Glutamatergic neuron (in vitro differentiated cells): ENCODE measurements at places on chromosomes 6 and 20.

DNA sequence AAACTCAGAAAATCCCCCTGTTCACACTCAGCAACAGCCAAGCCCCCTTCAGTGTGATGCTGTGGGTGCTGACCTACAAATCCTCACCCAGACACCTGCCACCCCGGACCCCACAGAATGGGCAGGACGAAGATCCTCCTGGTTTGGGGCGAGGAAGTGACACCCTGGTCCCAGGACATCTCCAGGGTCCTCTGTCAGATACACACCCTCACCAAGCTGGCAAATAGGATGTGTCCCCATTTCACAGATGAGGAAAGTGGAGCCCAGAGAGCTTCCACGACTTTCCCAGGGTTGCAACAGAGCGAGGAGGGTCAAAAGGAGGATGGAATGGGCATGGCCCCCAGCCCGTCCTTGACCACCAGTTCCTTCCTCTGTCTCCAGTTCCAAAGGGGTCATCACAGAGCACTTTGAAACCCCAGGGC is 92.0 kb upstream of the AFDN start:
- DNase-seq = no peak

GRCh38 chr6:129920103-129920798 is 59.1 kb upstream of the TMEM244 start:
- no peak for DNase-seq

GRCh38 chr6:2866171-2866846 is 24.6 kb upstream of the SERPINB1 start:
- no peak for DNase-seq

DNA sequence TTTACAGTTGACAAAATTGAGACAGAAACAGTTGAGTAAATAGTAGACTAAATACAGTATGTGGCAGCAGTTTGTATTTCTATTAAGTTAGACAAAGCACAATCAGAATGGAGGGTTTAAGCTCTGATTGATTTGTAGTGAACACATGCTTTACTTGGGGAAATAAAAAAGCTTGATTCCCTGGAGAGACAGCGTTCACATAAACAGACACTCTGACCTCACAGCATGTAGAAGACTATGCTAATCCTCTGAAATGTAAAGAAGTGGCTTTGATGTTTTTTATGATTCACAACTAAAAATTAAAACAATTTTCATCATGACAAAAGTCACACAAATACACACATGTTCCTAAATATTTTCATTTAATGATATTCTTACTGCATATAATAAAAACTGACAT is 126.9 kb upstream of the FAM83B start:
- DNase-seq = no peak

DNA sequence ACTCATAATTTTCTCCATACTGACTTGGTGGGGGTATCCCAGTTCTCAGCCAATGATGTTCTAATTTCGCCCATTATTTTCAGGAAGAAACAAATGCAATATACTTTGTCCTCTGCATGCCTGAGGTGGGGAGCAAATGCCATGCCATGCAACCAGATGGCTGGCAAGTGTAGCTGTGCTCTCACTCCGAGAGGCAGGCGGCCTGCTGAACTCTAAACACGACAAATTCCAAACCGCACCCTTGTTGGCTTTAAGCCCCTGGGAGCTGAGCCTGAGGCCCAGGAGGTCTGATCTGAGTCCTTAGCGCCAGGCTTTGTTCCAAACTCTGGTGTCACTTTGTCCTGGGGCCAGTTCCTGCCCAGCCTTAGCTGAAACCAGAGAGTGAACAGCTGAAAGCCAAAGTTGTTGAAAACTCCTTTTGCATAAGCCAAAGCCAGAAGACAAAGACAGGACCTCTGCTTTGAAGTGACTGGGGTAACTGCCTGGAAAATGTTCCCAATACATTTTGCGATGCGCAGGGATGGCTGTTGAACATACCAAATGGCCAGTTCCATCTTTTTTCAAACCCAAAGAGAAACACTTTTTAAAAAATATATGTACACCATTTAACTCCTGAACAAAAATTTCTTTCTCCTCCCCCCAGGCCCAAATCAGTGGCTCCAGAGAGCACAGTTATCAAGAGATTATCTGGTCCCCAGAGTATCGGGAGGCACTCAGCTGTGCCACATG is 46.2 kb downstream of the TTI1 start:
- DNase-seq = no peak

GRCh38 chr6:35782424-35782823 is 1.6 kb downstream of the CLPSL1 start:
- DNase-seq = no peak

DNA sequence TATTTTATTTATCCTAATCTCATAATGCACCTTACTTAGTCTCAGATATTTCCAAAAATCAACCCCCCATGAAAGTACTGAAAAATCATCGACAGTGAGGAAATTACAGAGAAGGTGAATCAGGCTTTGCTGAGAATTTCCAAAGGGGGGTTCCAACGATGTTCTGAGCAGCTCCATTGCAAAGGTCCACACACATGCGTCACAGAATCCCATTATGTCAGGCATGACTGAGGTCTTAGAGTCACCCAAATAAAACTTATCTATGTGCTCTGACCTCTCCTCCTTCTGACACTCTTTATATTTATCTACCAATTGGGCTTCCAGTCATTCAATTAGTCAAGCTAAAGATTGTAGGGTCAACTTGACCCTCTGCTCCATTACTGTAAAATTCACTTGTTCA is 12.7 kb upstream of the LRRN4 start:
- no peak for DNase-seq

GRCh38 chr20:21090111-21090618 is 16.0 kb downstream of the LINC00237 start:
- no peak for DNase-seq

DNA sequence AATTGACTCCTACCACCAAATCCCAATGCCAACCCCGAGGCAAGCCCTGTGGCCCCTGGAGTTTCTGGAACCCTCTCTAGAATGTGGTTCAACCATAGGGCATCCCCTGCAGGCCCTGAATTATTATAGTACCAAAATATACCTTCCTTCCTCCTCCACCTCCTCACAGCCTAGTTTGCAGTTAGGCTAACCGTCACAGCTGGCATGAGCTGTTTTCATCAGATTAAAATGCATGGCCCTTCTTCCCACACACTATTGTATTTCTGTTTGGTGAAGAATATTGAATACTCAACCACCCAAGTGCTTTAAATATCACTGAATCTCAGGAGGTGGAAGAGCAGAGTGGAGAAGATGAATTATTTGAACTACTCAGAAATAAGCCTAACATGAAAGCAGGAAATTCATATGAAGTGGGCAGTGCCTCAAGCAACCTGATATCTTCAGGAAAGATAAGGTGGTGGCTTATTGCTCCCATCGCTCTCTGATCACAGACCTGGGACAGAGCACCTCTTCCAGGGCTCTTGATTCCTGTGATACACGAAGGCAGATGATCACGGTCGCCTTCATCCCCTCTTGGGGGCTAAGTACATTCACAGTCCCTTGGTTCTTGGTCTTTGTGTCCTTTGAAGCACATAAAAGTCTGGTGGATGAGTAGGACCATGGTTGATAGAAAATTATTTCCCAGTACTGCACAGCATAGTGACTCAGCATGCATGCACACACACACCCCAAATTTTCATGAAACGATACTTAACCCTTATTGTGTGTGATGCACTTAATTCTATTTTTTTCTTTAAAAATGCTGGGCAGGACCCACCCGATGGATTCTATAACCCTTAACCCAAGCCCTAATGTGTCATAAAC is 90.9 kb downstream of the PSMG4 start:
- DNase-seq = no peak

DNA sequence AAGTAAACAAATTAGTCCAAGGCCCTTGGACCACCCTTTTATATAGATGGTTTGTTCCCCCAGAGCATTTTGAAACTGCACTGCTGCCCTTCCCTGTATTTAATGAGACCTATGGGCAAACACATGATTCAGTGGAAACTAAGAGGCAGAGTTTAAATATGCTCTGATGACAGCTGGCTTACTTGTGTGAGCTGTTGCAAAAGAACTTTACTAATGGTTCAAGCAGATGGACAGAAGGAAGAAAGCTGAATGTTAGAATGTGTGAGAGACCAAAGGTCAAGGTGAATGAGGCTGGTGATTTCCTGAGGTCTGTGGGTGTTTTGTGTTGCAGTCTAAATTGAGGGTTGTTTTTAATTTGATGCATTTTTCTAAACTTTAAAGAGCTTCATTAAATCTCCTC is 123.0 kb upstream of the CEP162 start:
- DNase-seq = no peak

DNA sequence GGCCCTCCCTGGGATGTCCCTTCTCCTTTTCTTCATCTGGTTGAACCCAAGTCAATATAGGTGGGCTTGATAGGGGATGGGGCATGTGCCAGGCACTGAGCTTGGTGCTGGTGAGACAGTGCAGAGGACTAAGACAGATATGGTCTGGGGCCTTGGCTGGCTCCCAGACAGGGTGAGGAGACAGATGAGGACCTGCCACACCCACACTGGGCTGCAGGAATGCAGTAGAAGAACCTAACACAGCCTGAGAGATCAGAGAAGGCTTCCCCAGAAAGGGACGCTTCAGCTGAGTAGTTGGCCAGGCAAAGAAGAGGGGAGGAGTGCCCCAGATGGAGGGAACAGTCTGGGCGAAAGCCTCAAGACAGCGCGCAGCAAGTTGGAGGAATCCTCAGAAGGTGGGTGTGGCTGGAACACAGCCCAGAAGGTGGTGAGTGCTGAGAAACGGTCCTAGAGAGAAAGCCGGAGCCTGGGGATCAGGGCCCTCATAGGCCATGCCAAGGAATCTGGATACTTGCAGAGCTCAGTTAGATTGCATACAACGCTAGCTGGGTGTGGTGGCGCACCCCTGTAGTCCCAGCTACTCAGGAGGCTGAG is 26.4 kb downstream of the CD40 start:
- DNase-seq = no peak

- no peak for DNase-seq
Measured at GRCh38 chr6:113642714-113643406, 214.3 kb upstream of the MARCKS start.

- DNase-seq = no peak
Measured at GRCh38 chr6:33271117-33271467, 584 bp downstream of the VPS52 start.

DNA sequence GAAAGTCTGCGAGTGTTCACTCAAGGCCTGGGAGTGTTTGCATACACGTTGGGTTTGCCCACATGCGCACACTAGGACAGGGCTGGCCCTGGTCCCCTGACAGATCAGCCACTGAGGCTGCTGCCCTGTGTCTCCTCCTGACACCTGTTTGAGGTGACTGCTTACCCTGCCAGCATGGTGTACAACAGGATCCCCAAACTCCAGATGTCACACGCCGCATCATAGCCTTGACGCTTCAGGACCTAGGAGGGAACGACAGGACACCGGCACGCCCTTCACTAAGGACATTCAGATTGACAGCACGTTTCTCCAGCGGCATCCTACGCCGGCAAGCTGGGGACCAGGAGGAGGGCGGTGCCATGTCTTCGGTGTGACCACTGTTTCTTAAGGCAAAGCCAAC is 37.0 kb upstream of the MPC1 start:
- no peak for DNase-seq

DNA sequence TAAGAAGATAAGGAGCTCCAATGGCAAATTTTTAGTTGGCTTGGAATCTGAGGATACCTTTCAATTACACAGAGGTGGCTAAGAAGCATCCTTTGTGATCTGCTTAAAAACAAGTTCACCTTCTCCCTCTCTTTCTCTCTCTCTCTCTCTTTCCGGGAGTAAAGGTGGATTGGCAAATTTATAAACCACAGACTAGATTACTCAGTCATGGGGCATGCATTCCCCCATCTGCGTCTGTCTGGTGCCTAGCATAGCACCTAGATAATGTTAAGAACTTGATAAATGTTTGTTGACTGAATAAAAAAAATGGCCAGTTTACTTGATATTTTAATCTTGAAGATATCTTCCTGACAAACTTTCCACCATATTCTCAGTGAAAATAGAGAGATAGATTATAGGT is 312.3 kb downstream of the CDC5L start:
- no peak for DNase-seq

GRCh38 chr6:7566617-7567173 is 23.3 kb upstream of the SNRNP48 start:
- no peak for DNase-seq

- no peak for DNase-seq
Measured at GRCh38 chr6:146550911-146551310, 7.3 kb downstream of the RAB32 start.

GRCh38 chr20:32539817-32540675 is 45.1 kb downstream of the NOL4L start:
- DNase-seq = peak; percentile 22

- DNase-seq = peak; percentile 57
Measured at GRCh38 chr6:111642463-111643158, 36.9 kb upstream of the TRAF3IP2 start.

DNA sequence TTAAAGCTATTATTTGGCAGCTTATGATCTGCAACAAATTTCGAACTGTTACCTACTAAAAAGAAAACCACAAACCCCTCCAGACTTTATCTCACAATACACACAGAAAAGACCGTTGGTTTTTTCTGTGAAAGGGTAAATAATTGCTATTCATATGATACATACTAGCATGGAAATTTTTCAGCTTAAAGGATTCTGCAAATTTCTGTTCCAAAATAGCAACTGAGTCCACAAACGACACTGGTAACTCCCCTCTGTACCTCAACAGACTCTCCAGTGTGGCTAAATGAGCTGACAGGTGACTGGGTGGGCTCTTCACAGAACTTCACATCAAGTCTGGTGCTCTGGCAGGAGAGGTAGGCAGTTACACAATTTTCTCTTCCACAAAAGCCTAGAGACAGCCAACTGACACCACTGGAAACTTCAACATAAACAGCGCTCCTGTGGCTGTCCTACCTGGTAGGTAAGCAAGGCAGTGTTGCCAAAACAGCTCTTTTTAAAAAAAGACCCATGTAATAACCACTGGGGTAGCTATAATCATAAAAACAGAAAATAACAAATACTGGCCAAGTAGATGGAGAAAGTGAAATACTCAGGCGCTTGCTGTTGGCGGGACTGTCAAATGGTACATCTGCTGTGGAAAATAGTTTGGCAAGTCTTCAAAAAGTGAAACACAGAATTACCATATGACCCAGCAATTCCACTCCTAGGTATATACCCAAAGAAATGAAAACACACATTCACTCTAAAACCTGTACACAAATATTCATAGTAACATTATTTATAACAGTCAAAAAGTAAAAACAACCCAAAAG is 37.8 kb downstream of the ELOVL5 start:
- DNase-seq = no peak

GRCh38 chr6:169189182-169189581 is 64.5 kb downstream of the THBS2 start:
- DNase-seq = no peak

DNA sequence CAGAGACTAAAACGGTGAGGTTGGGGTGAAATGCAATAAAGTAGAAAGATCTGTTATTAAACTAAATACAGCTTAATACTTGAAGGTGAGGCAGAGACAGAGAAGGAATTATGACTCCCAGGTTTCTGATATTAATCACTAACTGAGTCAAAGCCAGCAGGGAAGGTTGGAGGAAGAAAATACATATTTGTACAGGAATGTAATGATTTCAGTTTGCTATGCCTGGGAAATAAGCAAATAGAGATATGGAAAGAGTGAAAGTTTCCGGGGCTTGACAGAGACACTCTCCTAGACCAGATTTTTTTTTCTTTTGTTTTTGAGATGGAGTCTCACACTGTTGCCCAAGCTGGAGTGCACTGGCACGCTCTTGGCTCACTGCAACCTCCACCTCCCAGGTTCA is 76.8 kb downstream of the PTPRK start:
- DNase-seq = no peak
